Cortex of kidney (tissue), 1 donor: ENCODE measurements at places on chromosomes 16 and 17.

- DNase-seq = no peak
Measured at GRCh38 chr17:8859027-8859803, 8.3 kb downstream of the PIK3R6 start.

GRCh38 chr16:86637744-86638143 is 59.4 kb downstream of the FOXL1 start:
- DNase-seq = no peak

DNA sequence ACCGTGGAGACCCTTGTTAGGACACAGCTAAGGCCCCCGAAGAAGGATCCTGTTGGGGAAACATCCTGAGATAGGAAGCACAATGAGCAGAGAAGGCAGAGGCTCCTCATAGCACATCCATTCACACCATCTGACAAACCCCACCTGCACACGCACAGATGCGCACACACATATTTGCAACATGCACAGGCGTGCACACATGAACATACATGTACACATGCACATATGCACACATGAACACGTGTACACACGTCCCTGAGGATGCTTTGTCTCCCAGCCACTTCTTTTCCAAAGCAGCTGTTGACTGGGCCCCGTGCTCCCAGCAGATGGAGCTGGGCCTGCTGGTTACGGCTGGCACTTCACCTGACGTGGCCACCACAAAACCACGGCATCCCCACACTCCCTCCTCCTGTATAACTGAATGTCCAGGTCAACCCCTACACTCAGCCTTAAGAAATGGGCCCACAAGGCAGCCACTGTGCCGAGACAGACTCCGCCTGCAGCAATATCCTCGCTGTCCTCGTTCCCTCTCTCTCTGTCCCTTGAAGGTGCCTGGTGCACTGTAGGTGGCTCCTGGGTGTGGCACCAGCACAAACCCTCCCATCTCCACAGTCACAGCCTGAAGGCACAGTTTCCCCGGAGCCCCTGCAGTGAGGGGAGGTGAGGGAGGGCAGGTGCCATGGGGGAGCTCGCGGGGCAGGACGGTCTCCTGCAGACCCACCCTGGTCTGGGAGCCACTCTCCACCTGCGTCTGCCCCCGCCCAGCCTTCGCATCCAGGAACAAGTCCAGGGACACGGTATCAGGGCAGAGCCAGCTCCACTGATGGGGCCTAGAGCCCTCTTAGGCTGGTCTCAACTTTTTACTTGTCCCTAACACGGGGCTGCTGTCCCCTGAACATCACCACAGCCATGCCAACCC is 183.0 kb downstream of the RBFOX3 start:
- DNase-seq = no peak

DNA sequence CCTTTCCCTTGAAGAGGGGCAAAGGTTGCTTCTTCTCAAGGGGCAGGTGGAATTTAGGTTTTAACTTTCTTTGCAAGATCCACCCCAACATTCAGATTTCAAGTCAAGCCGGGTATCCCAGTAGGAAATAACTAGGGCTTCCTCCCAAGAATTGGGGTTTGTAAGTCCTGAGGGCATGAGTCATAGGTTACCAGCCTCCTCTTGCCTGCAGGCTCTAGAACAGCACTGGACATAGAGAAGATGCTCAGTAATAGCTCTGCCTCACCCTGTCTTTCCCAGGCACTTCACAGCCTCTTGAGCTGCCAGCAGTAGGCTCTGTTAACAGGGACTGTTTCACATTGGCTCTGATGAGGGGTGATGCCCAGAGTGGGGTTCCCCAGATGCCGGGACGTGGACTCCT is 35.8 kb upstream of the ZFP90 start:
- DNase-seq = no peak

- no peak for DNase-seq
Measured at GRCh38 chr16:10622036-10622921, 41.9 kb upstream of the EMP2 start.

DNA sequence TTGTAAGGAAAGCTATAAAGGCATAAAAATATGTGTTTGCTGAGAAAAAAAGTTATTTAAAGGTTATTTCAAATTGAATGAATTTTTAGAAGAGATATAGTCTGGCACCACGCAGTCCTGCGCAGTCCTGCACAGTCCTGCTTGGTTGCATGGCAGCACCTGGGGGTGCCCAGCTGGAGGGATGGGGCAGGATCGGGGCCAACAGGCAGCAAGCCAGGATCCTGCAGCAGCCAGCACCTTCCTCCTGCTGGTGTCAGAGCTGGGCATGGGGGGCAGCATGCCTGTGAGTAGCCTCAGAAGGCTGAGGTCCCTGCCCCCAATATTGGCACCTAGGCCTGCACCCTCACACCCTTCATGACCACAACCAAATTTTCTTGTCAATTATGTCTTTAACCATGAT is 46.0 kb downstream of the GLG1 start:
- no peak for DNase-seq

- DNase-seq = no peak
Measured at GRCh38 chr16:49442805-49443204, 69.2 kb downstream of the C16orf78 start.

DNA sequence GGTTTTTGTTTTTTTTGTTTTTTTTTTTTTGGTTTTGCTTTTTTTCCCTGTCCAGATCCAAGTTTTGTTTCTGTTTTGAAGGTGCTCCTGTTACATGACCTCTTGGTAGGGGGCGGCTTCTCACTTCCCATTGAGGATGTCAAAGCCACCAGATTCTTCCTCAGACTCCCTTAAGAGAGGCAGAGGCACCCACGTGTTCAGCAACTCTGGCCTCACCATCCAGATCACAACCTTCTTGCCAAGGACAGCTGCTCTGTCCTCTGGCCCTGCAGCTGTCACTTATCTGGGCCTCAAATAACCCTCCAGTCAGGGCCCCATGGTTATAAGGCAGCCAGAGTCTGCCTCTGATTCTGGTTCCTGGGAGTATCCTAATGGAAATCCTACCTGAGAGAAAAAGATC is 208.5 kb downstream of the STX8 start:
- no peak for DNase-seq

DNA sequence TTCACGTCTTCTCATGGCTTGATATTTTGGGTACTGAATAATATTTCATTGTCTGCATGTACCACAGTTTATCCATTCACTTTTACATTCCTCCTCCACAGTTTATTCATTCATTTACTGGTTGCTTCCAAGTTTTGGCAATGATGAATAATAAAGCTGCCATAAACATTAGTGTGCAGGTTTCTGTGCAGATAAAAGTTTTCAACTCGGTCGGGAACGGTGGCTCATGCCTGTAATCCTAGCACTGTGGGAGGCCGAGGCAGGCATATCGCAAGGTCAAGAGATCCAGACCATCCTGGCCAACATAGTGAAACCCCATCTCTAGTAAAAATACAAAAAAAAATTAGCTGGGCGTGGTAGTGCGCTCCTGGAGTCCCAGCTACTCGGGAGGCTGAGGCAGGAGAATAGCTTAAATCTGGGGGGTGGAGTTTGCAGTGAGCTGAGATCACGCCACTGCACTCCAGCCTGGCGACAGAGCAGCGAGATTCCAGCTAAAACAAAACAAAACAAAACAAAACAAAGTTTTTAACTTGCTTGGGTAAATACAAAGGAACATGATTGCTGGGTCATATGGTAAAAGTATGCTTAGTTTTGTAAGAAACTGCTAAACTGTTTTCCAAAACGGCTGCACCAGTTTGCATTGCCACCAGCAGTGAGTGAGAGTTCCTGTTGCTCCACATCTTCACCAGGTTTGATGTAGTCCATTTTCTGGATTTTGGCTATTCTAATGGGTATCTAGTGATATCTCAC is 89.5 kb downstream of the WWP2 start:
- no peak for DNase-seq

DNA sequence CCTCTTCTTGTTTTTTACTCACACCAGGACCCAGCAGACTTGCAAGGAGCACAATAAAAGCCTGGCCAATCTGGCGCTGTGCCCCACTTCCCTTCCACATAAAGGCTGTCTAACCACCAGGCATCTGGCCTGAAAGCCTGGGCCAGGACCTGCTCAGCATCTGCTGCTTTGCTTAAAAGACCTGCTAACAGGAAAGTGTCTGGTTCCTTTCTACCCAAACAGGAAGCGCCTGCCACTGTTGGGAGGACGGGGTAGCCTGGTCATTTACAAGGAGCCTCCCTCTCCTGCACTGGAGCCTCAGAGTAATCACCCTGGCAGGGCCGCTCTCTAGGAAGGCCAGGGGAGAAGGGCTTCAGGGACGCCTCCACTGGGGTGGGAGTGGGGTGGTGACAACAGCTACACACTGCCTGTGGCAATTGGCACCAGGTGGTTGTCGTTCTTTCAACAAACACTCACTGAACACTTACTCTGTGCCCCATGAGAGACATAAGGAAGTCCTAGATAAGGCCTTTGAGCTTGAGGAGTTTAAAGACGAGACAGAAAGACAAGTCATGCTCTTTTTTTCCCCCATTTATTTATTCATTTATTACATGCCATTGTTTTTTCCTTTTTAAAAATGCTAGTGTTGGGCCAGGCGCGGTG is 6.3 kb upstream of the MMP28 start:
- DNase-seq = no peak

- DNase-seq = no peak
Measured at GRCh38 chr17:751269-752001, 629 bp downstream of the GEMIN4 start.

GRCh38 chr16:84925092-84925772 is 86.1 kb downstream of the ZDHHC7 start:
- DNase-seq = no peak

DNA sequence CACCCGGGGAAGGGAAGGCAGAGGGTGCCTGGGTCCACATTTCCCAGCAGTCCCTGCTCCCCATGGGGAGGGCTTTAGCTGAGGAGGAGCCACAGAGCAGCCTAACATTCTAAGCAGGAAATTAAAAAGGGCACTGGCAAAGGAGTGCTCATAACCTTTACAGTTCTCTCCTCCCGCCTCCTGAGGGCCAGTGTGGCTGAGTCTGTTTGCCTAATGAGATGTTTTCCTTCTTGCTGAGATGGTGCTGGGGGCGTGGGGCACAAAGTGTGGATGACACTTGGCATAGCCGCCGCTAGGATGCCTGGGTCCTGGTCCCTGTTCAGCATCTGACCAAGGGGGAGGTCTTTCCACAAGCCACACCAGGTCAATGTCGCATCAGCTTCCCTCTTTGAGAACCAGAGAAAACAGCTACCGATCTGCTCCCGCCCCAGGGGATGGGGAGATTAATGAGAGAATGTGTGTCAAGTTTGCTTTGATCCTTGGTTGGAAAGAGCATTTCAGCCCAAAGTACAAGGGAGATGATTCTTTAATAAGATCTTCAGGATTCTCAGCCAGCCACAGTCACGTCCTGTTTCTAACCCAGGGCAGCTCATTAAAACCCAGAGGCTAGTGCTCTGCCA is 5.8 kb downstream of the KIF18B start:
- no peak for DNase-seq

DNA sequence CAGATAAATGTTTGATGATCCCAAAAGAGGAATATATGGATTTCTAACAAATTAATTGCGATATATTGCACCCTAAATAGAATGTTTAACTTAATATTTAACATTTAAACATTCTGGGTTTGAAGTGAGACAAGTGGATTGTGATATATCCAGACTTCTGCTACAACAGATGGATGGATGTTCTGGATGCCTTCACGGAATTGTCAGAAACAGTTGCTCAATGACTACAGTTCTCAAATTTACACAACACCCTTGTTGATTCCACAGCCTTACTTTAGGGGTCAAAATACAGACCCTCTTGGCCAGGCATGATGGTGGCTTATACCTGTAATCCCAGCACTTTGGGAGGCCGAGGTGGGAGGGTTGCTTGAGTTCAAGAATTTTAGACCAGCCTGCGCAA is 250.8 kb downstream of the RBFOX1 start:
- no peak for DNase-seq

GRCh38 chr16:2040787-2041522 is 6.7 kb downstream of the NTHL1 start:
- DNase-seq = no peak

DNA sequence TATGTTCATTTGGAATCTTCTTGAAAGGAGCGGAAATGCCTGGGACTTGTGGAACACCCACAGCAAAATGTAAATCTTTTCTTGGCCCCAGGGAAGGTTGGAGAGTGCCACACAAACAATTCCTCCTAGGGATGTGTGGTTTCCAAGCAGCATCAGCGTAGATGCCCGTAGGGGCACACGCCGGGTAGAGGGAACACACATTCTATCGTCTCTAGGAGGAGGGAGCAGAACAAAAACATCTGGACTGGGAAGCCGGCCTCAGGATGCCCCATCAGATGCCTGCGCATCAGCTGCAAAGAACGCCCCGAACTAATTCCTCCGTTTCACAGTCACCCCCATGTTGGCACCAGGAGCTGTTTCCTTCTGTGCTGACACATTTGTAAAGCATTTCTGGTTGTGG is 357.9 kb upstream of the ZFHX3 start:
- no peak for DNase-seq

DNA sequence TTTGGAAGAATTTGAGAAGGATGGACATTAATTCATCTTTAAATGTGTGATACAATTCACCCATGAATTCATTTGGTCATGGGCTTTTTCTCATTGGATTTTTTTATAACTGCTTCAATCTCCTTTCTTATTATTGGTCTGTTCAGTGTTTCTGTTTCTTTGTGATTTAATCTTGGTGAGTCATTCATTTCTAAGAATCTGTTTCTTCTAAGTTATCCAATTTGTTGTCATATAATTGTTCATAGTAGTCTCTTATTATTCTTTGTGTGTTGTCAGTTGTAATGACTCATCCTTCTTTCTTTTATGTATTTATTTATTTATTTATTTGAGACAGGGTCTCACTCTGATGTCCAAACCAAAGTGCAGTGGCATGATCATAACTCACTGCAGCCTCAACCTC is 146.1 kb upstream of the ZNF267 start:
- no peak for DNase-seq

DNA sequence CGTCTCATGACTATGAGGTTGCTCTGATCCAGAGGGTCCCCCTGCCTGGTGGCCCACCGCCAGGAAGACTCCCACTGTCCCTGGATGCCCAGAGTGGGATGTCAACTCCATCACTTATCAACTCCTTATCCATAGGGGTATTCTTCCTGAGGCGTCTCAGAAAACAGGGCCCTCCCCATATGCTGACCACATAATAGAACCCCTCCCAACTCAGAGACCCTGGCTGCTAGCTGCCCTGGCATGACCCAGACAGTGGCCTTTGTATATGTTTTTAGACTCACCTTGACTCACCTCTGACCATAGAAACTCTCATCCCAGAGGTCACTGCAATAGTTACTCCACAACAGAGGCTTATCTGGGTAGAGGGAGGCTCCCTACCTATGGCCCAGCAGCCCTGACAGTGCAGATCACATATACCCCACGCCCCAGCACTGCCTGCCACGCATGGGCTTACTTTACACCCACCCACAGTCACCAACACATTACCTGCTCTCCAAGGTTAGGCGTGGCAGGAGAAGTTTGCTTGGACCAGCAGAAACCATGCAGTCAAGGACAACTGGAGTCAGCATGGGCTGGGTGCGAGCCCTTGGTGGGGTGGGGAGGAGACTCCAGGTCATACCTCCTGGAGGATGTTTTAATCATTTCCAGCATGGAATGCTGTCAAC is 2.3 kb upstream of the G6PC1 start:
- DNase-seq = no peak

GRCh38 chr17:79201536-79202227 is 127.1 kb downstream of the ENGASE start:
- no peak for DNase-seq

GRCh38 chr17:47197821-47198220 is 8.7 kb upstream of the CDC27 start:
- DNase-seq = no peak
